ENCODE measurements at places on chromosomes 4 and X.

DNA sequence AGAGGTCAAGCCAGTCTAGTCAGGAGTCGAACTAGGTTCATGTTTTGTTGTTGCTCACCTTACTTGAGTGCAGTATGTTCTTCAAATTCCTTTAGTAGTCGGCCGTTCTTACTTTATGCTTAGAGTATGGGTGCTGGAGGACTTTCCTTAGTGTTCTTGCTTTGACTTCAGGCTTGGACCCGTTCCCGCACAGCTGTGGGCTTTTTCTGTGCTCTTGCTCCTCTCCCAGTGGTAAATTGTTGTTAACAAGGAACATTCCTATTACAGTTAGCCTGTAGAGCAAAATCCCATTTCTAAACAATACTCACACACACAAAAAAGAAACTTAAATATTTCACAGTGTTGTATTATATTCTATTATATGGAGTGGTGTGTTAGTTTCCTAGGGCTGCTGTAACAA is 113.5 kb downstream of the RAP1GDS1 start:
- no peak for DNase-seq

DNA sequence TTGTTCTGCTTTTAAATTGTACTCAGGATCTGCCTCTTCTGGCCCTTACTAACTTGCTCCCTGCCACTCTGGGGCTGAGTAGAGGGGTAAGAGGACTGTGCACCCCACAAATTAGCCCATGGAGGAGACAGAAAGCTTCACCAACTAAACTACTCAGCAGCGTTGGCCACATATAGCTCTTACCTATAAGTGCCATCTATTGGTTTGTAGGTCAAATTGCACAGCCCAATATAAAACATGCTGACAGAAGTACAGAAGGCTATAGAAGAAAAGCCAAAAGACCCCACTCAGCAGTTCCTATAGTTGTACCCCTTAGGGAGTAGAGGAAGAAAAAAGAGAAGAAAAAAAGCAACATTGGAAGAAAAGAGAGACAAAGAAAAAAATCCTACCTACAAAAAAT is 341.2 kb upstream of the FMR1 start:
- no peak for DNase-seq

DNA sequence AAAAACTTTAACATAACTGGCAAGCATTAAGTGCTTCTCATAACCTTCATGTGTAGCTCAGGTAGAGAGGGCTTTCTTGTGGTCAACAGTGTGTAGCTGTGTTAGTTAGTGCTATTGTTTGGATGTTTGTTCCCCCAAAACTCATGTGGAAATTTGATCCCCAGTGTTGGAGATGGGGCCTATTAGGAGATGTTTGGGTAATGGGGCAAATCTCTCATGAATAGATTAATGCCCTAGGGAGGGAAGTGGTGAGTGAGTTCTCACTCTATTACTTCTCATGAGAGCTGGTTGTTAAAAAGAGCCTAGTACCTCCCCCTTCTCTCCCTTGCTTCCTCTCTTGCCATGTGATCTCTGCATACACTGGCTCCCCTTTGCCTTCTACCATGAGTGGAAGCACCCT is 16.5 kb upstream of the SLC25A43 start:
- DNase-seq = no peak

GRCh38 chr4:144185086-144185485 is 44.6 kb upstream of the GYPA start:
- no peak for DNase-seq

GRCh38 chrX:5632887-5633286 is 595.8 kb downstream of the NLGN4X start:
- no peak for DNase-seq

DNA sequence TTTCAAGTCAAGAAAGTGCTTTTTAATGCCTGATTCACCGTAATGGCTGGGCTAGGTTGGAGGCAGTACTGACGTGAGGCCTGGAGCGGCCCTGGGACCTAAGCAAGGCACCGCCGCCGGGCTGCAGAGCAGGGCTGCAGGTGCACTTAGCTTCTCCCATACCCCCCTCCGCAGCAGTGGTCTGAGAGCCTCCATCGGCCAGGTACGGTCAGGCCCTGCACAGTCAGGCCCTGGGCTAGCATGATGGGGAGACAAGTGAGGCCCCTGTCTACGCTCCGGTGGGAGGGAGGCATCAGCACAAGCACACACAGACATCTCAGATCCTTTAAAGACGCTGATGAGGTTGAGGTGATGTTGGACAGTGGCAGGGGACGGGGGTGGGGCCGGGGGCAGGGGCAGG is 4.7 kb downstream of the MAEA start:
- DNase-seq = no peak

- DNase-seq = no peak
Measured at GRCh38 chrX:116417214-116417613, 19.2 kb upstream of the SLC6A14 start.

- DNase-seq = no peak
Measured at GRCh38 chrX:38850807-38851544, 49.7 kb downstream of the MID1IP1 start.

GRCh38 chr4:87375719-87376291 is 15.2 kb downstream of the HSD17B11 start:
- no peak for DNase-seq

GRCh38 chr4:165994701-165995100 is 121.7 kb downstream of the TLL1 start:
- DNase-seq = no peak

DNA sequence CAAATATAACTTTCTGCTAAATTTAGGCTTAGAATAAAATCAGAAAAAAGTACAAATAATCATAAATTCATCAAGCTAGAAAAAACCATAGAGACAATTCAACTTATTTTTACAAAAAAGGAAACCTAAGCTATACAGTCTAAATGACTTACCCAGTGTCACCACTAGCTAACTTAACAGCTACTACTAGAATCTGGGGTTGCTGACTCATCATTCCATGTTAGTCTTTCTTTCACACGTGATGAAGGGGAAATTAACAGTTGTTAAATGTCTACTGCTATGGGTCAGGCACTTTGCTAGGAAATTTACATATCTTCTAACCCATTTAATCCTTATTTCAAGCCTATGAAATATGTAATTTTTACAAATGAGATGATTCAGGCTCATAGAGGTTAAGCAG is 349.3 kb upstream of the GALNT7 start:
- no peak for DNase-seq

- no peak for DNase-seq
Measured at GRCh38 chrX:152259150-152259549, 120.8 kb upstream of the MAGEA10 start.

DNA sequence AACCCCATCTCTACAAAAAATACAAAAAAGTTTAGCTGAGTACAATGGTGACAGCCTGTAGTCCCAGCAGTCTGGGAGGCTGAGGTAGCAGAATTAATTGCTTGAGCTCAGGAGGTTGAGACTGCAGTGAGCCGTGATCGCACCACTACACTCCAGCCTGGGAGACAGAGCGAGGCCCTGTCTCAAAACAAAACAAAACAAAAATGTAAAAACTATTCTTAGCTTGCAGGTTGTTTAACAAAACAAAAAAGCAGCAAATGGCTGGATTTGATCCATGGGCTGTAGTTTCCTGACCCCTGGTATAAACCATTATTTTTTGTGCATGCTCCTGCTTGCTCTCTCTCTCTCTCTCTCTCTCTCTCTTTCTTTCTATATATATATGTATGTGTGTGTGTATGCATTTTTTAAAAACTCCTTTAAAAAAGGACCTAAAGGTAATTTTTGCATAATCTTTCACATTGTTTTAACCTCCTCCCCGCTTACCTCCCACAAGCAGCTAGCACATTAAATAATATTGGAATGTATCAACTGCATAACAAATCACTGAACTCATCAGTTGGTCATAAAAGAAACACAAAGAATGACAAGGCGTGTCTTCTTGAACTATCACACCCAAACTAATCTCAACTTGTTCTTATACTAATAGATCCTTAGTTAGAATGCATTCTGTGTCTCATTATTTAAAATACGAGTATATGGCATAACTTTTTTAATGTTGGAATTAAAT is 4.8 kb downstream of the AREG start:
- DNase-seq = no peak

- no peak for DNase-seq
Measured at GRCh38 chrX:85922821-85923220, 124.5 kb downstream of the CHM start.

- no peak for DNase-seq
Measured at GRCh38 chr4:127055357-127055756, 577.4 kb upstream of the INTU start.

- DNase-seq = no peak
Measured at GRCh38 chrX:21047034-21047455, 327.2 kb upstream of the CNKSR2 start.

DNA sequence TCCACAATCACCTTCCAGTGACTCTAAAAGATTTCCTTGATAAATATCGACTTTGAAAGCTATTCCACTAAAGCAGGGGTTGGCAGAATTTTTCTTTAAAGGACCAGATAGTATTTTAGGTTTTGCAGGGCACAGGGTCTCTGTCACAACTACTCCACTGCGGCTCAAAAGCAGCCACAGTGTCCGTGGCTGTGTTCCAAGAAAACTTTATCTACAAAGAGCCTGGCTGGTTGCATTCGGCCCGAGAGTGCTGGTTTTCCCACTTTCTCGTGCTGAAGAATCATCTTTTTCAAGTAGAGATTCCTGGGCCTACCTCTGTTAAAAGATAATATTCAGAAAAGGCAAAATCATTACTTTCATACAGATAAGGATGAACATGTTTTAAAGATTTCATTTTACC is 55.6 kb downstream of the TSPAN7 start:
- DNase-seq = no peak

DNA sequence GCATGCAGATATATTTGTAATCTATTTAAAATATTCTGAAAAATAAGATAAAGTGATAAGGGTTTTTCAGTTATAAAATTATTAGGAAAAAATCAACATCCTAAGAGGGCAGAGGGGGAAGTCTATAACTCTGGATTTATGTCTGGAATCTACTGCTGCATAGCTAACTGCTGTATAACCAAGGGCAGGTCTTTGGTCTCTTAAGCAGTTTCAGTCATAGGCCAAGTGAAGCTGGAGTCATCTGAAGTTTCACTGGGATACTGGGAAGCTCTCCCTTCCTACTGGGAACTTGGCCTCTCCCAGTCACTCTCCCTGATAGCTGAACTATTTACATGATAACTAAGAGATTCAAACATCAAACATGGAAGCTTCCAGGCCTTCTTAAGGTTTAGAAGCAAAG is 1409.9 kb upstream of the PCDH7 start:
- DNase-seq = no peak

DNA sequence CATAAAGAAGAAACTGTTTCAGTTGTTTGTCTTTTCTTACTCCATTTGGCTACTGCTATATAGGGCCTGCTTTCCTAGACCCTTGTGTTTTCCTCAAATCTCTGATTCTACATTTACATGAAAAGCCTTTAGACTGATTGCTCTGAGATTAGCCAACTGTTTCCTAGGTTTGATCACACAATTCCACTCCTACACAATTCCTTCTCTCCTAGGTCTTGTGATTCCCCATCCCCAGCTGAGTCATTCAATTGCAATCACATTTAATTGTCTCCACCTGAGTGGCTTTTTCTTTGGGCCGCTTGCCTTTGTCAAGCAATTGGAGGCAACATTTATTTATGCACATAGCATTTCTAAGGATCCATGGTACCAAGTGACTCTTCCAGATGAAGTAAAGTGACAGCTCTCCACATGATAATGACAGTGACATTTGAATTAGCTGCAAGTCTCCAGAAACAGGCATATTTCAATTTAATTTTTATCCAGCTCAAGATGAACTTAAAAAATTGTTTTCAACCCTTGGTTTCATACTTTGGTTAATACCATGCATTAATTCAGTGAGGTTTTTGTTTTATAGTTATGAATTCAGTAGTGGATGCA is 35.8 kb downstream of the ATXN3L start:
- no peak for DNase-seq

- no peak for DNase-seq
Measured at GRCh38 chr4:128721896-128722295, 87.6 kb upstream of the JADE1 start.
